ENCODE measurements at places on chromosomes 5 and 9. TPM values are rescaled to one million over a fixed set of nuclear protein-coding genes. Genes with fewer than 3 reads are reported as not detected.

DNA sequence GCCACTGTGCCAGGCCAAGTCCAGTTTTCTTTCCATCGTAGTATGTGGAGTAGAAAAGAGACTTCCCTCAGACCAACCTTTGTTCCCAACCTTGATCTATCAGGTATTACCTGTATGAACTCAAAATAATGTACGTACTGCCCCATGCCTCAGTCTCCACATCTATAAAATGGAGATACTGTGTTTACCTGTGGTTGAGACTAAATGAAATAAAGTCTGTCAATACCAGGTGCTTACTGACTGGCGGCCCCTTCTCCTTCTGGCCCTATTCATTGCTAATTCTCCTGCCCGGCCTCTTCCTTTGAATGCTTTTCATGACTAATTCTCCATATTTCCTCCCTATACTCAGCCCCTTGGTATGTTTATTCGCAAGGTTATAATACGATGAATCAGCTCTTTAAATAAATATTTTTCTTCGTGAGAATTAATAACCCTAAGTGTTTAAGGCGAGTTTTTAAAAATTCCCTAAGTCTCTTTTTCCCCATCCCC is 89.6 kb upstream of the BASP1 start:
- peak; percentile 89 for DNase-seq

DNA sequence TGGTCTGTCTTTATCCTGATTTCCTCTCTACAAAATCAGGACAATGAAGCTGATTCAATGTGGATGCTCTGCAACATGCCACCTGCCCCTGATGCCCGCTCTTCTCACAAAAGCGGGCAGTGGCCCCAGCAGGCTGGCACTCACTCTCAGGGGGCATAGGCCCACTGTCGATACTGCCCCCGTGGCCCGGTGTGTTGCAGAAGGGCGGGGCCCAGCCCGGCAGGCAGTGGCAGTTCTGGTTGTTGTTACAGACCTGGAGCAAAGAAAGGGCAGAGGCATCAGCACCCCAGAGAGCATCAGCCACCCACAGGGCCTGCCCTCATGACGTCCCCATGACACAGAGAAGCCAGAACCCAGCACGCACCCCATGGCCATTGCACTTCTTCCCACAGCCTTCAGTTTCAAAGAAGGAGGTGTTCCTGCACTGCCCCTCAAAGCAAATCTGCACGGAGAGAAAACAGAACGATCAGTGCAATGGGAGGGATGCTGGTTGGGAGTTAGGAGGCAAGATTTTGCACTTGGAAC is 31.5 kb downstream of the NIPAL4 start:
- no peak for DNase-seq

GRCh38 chr5:99878830-99879229 is 656.3 kb upstream of the FAM174A start:
- no peak for DNase-seq

- DNase-seq: no peak
Observed at GRCh38 chr5:95872346-95873268, 50.1 kb upstream of the GLRX start.

NOXA1 gene
- 2.1 TPM for total RNA-seq

GRCh38 chr5:181159286-181160151 is 12.1 kb downstream of the OR2V2 start:
- DNase-seq: peak; percentile 58

- DNase-seq: no peak
Observed at GRCh38 chr5:74322191-74322590, 318.3 kb downstream of the ENC1 start.

DNA sequence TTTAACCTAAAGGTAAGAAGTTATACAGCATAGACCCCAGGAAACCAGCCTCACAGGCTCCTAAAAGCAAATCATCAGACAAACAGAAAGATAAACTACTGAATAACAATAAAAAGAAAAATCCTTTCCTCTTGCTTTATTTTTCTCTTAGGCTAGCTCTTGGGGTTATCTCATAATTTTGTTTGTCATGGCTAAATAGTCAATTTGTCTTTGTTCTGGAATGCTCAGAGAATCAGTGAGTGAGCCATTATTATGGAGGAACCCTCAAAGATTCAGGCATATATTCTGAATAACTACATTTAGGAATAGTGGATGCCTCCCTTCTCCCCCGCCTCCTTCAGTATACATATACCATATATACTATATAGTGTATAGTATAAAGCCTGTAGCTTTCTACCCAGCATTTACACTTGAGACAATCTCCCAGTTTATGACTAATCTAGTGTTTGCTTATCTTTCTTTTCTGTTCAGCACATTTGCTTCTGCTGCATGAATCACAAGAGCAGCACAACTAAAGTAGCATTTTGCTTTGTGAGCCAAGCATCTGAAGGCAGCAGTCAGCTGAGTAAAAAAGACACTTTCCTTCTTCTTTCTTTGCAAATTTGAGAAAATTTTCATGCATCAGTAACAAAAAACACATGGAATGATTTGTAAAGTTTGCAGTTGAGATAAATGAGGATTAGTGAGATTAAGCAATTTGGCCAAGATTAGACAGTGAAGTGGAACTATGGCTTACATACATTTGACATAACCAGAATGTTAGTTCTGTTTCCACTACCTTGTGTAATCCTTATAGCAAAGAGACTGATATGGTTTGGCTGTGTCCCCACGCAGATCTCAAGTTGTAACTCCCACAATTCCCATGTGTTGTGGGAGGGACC is 45.3 kb upstream of the PPP3R2 start:
- DNase-seq: no peak

- no peak for DNase-seq
Observed at GRCh38 chr9:109934136-109934856, 154.3 kb downstream of the PALM2AKAP2 start.

- no peak for DNase-seq
Observed at GRCh38 chr5:15261269-15261995, 238.5 kb upstream of the FBXL7 start.

DNA sequence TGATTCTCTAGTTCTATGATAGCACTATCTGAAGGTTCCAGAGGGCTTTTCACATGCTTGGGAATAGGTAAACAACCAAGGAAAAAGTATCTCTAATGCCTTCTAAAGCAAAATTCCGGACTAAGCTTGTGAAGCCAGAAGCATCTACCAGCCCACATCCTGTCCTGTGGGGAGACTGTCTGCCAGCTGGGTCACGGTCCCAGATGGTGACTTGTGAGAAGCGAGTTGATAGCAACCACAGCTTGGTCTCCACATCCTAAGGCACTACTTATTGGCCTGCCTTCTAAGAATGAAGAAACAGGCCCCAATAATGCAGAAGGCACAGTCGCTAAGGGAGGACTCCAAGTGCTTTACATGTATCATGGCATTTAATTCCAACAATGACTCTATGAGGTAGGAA is 184.1 kb upstream of the ADRA1B start:
- DNase-seq: no peak

DNA sequence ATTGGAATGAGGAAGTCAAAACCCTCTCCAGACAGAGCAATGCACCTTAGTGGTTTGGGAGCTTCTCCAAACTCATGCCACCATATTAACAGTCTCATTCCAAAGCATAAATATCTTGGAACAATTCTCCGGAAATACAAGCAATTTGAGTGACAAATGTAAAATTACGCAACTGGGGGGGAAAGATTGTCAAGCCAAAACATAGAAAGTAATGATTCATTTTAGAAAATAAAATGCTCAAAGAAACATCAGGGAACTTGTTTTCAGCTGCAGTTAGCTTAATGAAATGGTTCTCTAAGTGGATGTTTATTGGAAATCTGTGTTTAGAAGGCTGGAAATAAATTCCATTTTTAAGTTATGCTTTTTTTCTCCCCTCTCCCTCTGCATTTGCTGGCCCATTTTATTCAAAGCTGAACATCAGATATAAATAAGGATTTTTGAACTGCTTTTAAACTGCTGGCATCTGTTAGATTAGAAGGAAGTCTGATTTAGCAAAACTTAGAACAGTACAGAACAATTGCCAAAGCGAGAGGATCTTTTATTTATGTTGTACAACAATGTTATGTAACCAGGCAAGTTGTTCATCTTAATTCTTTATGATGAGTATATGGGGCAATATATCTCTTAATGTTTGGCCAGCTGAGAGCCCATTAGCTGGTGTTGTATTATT is 551.9 kb downstream of the PRELID2 start:
- no peak for DNase-seq

- DNase-seq: no peak
Observed at GRCh38 chr5:164498438-164498837, 993.0 kb downstream of the MAT2B start.

- no peak for DNase-seq
Observed at GRCh38 chr9:132011896-132012295, 67.8 kb downstream of the MED27 start.

GRCh38 chr5:173089581-173089980 is 33.4 kb downstream of the CREBRF start:
- DNase-seq: no peak

SHC3 gene
- total RNA-seq: 2.1 TPM

GRCh38 chr9:106960258-106960657 is 97.3 kb downstream of the ZNF462 start:
- no peak for DNase-seq

DNA sequence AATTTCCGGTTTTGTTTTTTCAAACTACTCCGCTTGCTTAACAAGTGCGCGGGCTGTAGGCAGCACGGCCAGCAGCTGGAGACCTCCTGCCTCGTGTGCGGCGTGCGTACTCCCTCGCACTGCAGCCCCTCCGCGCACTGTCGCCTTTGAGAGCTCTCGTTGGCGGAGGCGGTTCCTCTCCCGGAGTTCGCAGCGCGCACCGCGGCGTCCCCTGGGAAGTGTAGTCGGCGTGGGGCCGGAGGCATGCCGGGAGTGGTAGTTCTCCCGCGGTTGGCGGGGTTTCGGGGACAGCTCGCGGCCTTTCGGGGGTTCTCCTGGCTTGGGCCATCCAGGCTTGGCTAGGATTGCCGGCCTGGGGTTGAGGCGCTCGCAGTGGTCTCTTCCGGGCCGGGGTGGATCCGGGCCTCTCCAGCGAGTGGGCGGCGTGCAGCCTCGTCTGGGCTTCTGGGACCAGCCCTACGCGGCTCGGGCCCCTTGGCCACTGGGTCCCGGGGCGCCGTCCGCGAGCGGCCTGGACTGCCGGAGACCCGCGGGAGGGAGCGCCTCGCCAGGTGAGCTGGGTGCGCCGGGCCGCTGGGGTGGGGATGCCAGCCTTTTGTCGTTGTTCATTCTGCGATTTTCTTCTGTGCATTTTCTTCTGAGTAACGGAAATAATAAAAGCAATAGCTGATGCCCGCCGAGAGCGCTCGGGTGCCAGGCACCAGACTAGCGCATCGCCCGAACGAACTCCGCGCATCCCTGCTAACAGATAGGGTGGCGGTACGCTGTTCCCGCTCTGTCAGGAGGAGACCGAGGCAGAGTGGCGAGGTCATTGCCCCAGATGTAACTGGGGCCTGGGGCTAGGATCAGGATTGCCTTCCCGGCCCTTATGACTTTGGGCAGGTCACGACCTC is at the start of gene ZNF354C:
TSS of gene ZNF354C (plus strand) at position 258 of the 893 bp plus-strand sequence. CDS start 1,696 bp downstream, outside the sequence.
- peak; percentile 60 for DNase-seq

TMC1 gene
- 0.15 TPM for total RNA-seq

GRCh38 chr9:8234316-8234715 is 434.7 kb upstream of the DMAC1 start:
- no peak for DNase-seq

DNA sequence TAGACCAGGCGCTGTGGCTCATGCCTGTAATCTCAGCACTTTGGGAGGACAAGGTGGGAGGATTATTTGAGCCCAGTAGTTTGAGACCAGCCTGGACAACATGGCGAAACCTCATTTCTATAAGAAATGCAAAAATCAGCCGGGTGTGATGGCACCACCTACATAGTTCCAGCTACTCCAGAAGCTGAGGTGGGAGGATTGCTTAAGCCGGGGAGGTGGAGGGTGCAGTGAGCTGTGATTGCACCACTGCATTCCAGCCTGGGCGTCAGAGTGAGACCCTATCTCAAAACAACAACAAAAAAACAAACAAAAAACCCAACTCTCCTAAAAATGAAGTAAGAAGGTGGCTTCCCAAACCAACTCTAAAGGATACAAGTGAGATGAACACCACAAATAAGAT is 23.0 kb downstream of the IARS1 start:
- DNase-seq: peak; percentile 6

INSL6 gene
- not detected for total RNA-seq

DNA sequence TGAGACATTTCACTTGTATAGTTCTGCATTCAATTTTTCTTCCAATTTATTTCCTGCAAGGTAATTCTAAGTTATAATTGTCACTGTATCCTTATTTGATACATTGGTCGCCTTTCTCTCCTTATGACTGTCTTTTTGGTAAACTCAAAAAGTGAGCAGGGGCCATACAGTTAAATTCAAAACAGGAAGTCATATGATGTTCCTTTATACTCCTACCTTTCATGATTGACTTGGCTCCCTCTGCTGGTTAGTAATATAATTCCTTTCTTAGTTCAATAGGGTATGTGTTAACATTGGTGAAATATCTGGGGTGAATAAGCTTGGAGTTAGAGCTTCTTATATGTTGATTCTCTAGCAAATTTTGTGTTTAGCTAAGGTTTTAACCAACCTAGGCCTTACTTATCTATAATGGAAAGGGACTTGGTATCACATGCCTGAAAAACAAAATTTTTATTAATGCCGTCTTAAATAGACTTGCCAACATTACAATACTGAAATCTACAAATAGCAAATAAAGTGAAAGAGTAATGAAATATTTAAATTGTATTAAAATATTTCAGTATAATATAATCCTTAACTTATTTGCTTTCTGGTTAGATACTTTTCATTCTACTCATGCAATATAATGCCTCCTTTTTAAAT is 6.0 kb upstream of the NIPBL start:
- DNase-seq: peak; percentile 78

ARL14EPL gene
- total RNA-seq: not detected

DNA sequence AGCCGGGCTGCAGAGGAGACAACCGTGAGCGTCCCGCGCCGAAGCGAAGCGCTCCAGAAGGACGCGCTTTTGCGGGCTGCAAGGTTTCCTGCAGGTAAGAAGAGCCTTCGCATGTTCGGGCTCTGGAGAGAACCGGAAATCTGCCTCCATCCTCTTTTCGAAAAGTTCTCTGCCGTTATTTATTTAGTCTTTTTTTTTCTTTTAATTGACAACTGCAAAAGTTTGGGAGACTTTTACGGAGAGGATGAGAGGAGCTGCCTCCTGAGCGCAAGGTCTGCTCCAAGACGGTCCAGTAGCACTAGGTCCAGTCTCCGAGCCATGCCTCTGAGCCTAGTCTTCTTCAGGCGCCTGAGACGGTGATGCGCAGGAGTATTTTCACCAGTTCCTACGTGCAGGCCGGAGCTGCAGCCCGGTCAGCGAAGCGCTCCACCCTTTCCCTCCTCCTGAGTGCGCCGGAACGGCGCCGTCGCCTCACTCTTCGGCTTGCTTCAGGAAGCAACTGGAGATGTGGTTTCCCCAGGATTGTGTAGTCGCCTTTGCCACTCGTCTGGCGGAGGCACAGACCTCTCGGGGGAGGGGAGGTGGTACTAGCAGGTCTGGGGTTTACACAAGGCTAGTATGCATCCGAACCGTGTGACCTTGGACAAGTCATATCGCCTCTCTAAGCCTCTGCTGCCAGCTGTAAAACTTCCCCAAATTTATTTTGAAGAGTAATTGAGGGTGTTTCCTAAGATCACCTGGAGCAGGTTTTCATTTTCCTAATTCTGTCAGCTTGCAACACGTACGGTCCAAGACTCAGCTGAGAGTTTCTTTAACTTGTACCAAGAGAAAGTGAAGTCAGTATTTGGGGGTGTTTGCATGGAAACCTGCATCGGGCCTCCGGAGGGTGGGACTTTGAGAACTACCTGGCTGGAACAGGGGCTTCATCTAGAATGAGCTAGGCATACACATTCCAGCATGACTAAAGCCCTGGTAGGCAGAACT is 4.5 kb downstream of the POU4F3 start:
- no peak for DNase-seq

OR1J2 gene
- not detected for total RNA-seq

SPINK5 gene
- 0.25 TPM for total RNA-seq

GRCh38 chr5:141605523-141606277 is 13.1 kb downstream of the DIAPH1 start:
- DNase-seq: no peak

GRCh38 chr5:73282923-73283322 is 109.9 kb downstream of the TMEM174 start:
- DNase-seq: no peak

SPATA31E1 gene
- not detected for total RNA-seq
